ENCODE measurements at places on chromosomes 1 and 21.

GRCh38 chr1:220164116-220164515 lies 70.2 kb downstream of the IARS2 start:
- H3K27ac ChIP-seq = no peak overlapping the region
- no peaks in the 10 kb centered on the region for H3K4me1 ChIP-seq

DNA sequence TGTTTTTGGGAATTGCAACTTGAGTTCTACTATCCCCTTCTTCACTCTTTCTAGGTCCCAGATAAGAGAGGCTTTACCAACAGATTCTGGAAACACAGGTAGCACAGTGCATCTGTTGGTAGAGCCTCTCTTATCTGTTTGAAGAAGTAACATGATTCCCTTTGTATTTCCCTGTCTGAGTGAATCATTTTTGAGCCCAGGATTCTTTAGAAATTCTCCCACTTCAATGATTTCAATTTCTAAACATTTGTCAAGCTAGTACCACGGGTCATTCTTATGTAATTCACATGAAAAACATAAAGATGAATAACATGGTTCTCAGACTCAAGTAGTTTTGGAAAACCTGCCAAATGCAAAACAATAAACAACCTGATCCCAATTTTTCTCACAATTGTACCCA lies 72.0 kb upstream of the DUSP10 start:
- no peak overlapping the region for H3K27ac ChIP-seq
- H3K4me1 ChIP-seq = peaks cover 30% of the 10 kb centered on the region
- no peak for DNase-seq
- no peak overlapping the region for H3K4me3 ChIP-seq
- H3K27me3 ChIP-seq = no peaks in the 10 kb centered on the region

GRCh38 chr21:41633627-41634026 lies 125.7 kb upstream of the TMPRSS2 start:
- H3K27ac ChIP-seq = no peak overlapping the region
- peaks cover 11% of the 10 kb centered on the region for H3K36me3 ChIP-seq
- H3K4me3 ChIP-seq = no peak overlapping the region

DNA sequence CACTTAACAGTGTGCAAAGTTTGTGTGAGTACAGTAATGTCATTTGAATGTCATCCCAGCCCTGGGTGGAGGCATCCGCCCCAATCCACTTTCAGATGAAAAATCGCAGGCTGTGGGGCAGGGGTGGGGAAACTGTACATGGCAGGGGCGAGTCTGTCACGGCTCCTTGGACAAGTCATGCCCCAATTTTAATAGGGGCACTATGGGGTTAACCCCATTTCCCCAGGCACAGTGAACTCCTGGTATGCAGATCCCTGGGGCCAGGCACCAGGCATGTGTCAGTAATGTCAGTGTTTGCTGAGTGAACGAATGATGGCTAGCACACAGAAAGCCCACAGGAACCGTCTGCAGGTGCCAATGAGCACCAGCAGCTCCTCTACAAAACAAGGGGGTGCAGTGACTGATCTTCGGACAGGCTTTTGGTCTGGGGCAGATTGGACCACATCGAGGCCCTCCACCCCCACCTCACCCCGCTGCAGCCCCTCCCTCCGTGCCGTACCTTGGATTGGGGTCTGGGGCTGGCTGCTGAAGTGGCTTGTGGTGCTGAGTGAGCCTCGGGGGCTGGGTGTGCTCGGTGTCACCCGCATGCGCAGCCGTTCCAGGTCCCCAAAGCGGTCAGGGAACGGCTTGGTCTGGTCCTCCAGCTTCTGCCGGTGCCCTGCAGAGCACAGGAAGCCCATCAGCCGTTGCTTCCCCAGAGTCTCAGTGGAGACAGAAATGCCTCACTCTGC lies 23.2 kb downstream of the RUNX3 start:
- H3K4me1 ChIP-seq = peaks cover 12% of the 10 kb centered on the region
- no peak overlapping the region for H3K27ac ChIP-seq
- peaks cover 9% of the 10 kb centered on the region for H3K36me3 ChIP-seq
- no peak for DNase-seq
- H3K4me3 ChIP-seq = no peak overlapping the region
- H3K27me3 ChIP-seq = no peaks in the 10 kb centered on the region

GRCh38 chr1:117664314-117664713 lies 58.5 kb downstream of the TENT5C start:
- H3K27me3 ChIP-seq = no peaks in the 10 kb centered on the region
- peak; percentile 90 for DNase-seq
- peaks cover 91% of the 10 kb centered on the region for H3K4me1 ChIP-seq
- no peaks in the 10 kb centered on the region for H3K36me3 ChIP-seq
- H3K4me3 ChIP-seq = peak overlapping the region; percentile 48
- H3K27ac ChIP-seq = peak overlapping the region; percentile 99

DNA sequence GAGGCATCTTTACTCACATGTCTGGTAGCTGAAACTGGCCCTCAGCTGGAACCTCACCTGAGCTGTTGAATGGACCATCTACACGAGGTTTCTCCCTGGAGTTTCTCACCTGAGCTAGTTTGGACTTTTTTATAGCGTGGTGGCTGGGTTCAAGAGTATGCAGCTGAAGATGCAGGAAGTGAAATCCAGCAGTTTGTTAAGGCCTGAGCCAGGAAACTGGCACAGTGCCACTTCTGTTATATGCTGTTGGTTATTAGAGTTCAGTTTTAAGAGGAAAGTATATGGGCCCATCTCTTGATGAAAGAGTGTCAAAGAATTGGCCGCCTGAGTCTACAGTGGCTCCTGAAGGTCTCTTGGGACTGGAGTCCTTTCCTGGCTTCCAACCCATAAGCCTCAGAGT lies 35.6 kb downstream of the STUM start:
- H3K27ac ChIP-seq = no peak overlapping the region
- H3K4me3 ChIP-seq = no peak overlapping the region
- H3K27me3 ChIP-seq = peaks cover 5% of the 10 kb centered on the region
- no peaks in the 10 kb centered on the region for H3K36me3 ChIP-seq

GRCh38 chr1:40300651-40301050 lies 16.4 kb downstream of the COL9A2 start:
- peaks cover 7% of the 10 kb centered on the region for H3K27me3 ChIP-seq
- H3K4me3 ChIP-seq = no peak overlapping the region
- H3K4me1 ChIP-seq = no peaks in the 10 kb centered on the region
- no peak overlapping the region for H3K27ac ChIP-seq
- H3K36me3 ChIP-seq = no peaks in the 10 kb centered on the region

DNA sequence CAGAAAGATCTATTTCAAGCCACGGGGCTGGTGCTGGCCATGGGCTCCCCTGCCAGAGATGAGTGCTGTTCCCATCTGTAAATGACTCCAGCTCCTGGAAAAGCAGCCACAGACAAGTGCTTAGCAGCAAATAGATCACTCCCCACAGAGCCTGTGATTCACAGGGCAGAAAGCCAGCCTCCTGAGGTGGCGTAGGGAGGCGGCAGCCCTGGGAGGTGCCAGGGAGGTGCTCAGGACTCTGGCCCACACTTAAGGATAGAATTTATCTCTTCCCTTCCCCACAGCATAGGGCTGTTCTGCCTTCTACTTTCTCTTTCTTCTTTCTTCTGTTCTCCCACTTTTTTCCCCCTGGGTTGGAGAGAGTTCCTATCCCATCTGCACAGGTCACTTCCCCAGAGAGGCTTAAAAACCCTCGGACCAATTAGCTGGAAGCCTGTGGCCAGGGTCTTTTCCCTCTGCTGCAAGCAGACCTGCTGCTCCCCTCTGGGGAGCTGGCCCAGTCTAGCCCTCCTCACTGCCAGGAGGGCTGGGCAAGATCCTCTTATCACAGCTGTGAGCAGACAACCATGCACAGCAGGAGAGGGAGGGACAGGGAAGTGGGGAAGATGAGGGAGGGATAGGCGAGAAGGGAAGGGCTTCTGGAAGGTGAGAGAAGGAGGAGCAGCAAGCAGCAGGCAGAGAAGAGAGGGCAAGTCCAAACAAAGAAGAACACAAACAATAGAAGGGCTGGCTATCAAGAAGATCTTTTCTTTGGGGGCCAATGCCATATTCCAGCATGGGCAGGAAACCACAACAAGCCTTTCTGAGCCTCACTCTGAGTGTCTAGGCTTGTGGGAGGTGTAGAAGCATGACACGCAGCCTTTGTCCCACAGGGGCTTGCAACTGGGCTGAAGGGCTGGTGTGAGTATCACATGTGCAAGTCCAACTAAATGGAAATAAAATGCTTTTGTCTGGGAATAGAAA lies 41.0 kb downstream of the KCND3 start:
- H3K4me1 ChIP-seq = no peaks in the 10 kb centered on the region
- H3K4me3 ChIP-seq = no peak overlapping the region
- H3K27me3 ChIP-seq = peaks cover 27% of the 10 kb centered on the region
- H3K27ac ChIP-seq = no peak overlapping the region

DNA sequence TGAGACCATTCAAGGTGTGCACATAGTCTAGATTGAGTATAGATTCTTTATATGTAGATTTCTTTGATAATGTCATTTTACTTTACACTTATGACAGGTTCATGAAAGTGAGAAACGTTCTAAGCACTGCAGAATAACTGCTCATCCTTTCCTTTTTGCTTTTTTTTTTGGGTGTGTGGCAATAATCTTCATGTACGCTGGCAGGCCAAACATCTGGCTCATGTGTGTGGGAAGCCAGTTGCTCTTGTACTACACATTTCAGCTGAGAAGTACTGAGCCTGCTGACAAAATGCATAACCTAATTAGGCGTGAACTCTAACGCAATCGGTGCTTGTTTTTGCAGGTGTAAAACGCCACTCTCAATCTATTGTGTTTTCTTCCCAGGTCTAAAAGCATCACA lies 350.8 kb upstream of the KAZN start:
- peaks cover 19% of the 10 kb centered on the region for H3K27me3 ChIP-seq
- no peaks in the 10 kb centered on the region for H3K36me3 ChIP-seq
- no peak overlapping the region for H3K27ac ChIP-seq
- H3K4me3 ChIP-seq = no peak overlapping the region

DNA sequence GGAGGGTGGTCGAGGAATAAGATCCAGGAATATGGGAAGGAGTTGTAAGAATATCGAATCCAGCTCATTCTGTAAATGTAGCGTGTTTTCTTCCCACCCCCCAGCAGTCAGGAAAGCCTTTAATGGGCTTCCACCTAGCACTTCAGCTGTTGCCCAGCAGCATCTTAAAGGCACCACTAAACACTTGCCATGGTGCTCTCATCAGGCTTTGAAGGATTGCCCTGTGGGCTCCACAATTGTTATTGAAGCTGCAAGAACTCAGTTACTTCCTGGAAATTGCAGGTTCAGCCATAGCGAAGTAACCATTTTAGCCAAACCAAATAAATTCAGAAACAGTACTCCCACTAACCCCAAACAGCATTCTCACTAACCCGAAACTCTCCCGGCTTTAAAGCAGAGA lies 511.2 kb downstream of the PLPP3 start:
- no peaks in the 10 kb centered on the region for H3K4me1 ChIP-seq
- no peak overlapping the region for H3K4me3 ChIP-seq
- H3K36me3 ChIP-seq = no peaks in the 10 kb centered on the region
- DNase-seq = no peak
- H3K27ac ChIP-seq = no peak overlapping the region

DNA sequence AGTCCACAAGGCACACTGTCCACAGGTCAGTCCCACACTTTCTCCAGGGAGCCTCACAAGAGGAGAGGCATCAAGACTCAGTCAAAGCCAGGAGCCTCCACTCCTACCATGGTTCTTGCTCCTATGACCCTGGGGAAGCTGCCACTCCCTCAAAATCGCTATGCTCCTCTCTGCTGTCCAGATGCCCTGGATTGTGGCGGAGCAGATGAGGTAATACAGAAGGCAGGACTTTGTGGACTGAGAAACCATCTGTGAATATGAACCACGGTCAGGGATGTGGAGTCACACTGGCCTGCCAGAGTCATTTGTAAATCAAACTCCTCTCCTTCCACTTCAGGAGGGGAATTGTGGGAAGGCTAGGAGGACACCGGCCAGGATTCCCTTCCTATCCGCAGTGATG lies 20.6 kb downstream of the VWA5B1 start:
- no peaks in the 10 kb centered on the region for H3K4me1 ChIP-seq
- no peaks in the 10 kb centered on the region for H3K36me3 ChIP-seq
- no peak overlapping the region for H3K27ac ChIP-seq
- no peak for DNase-seq
